Activated T-helper 17 cell treated with anti-CD3 and anti-CD28 coated beads, Interleukin-2, amount 50 U/mL, for 72 hours (primary cell): ENCODE measurements at places on chromosomes 16 and 17. TPM values are rescaled to one million over a fixed set of nuclear protein-coding genes. Genes with fewer than 3 reads are reported as not detected.

The CD300H gene
- total RNA-seq: not detected

The CLDN7 gene
- 1.0 TPM for total RNA-seq

The PPP1R27 gene
- total RNA-seq: not detected

The ZPBP2 gene
- 0.67 TPM for total RNA-seq

The KRT15 gene
- total RNA-seq: not detected

The ZNF423 gene
- not detected for total RNA-seq

The PRR35 gene
- not detected for total RNA-seq

The CHST6 gene
- not detected for total RNA-seq

The KCNH6 gene
- not detected for total RNA-seq

The CDH5 gene
- total RNA-seq: not detected

The TEX19 gene
- total RNA-seq: not detected

The USP7 gene
- 157 TPM for total RNA-seq

The C16orf89 gene
- not detected for total RNA-seq

The SMPD3 gene
- 0.45 TPM for total RNA-seq

The RBBP6 gene
- 88.8 TPM for total RNA-seq

The SLC5A10 gene
- total RNA-seq: not detected

The EFCAB3 gene
- 0.21 TPM for total RNA-seq

The FBXO39 gene
- 0.24 TPM for total RNA-seq

The RRAD gene
- 2.1 TPM for total RNA-seq

The GNGT2 gene
- 23.1 TPM for total RNA-seq

The BRIP1 gene
- 19.0 TPM for total RNA-seq

The VMO1 gene
- not detected for total RNA-seq

The RPL38 gene
- 1,259 TPM for total RNA-seq

The PIRT gene
- total RNA-seq: not detected

The TBC1D26 gene
- 1.5 TPM for total RNA-seq

The APOBR gene
- 4.3 TPM for total RNA-seq

The CTRB1 gene
- not detected for total RNA-seq

The DPEP1 gene
- not detected for total RNA-seq

The OR3A2 gene
- 2.3 TPM for total RNA-seq

The HSD11B2 gene
- total RNA-seq: 0.21 TPM
